ENCODE measurements at places on chromosomes 3 and 15.

DNA sequence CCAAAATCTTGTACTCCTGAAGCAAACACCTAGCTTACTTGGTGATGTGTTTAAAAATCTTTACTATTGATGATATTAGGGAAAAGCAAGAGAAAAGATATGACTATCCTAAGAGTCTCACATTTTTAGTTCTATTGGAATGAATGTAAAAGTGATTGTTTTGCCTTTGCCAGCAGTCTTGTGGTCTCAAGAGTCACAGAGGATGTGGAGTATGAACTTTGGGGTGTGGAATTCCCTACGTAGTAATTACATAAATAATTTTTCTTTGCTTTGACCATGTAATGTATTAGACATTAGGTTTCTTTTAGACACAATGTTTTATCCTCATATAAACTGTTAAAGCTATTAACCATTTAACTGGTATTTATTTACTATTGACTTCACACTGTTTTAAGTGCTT lies 387.6 kb downstream of the NAALADL2 start:
- peak; percentile 41 for DNase-seq

GRCh38 chr15:84981054-84981710 lies 474 bp upstream of the PDE8A start:
- peak; percentile 96 for DNase-seq

DNA sequence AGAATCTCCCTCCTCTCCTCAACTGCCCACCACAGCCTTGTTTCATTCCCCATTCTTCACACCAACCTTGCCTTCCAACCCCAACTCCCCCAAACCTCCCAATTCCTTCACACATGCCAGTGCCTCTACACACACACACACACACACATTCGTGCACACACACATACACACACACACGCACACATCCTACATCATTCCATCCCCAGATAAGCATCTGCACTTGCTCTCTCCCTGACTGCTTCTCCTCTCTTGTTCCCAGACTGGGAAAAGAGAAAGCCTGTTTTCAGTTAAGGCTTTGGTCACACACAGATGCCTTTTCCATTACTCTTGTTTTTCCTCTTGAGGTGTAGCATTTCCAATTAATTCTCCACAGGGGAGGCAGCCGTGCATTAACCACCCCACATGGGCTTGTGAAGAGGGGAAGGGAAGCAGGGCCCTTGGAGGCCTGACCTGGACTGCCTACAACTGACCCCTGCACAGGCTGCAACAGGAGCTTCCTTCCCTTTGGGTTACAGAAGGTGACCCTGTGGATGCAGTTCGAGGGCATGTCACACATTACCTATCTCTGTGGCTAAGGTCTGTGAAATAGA lies 32.0 kb upstream of the BOC start:
- no peak for DNase-seq

DNA sequence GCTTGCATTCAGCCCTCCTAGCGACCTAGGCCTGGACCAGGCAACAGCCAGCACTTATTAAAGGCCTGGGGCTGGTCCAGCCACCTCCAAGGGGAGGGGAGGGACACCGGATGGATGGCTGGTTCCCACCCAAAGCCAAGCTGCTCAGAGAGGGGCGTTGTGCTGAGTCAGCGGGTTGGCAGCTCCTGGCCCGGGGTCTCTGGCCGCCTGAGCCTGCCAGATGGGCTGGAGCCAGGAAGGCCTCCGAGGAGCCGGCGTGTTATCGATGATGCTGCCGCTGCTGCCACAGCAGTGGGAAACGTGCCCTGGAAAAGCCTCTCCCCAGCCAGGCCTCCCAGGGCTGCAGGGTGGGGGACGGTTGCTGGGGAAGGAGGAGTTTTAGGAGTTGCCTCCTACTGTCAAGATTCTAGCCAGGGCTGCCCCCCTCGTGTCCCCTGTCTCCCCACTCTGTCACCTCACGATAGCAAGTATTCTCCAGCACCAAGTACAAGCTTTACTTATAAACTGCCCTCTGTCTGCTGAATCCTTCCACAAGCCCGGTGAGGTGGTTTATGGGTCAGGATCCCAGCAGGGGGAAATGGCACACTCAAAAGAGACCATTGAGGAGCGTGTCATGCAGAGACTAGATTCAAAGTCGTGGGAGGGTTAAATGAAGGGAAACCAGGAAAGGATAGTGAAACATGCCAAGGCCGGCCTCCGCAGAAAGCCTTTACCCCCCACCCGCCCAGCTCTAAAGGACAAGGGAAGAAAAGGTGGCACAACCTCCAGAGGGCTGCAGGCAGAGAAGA lies 43.2 kb upstream of the TSEN2 start:
- peak; percentile 45 for DNase-seq

DNA sequence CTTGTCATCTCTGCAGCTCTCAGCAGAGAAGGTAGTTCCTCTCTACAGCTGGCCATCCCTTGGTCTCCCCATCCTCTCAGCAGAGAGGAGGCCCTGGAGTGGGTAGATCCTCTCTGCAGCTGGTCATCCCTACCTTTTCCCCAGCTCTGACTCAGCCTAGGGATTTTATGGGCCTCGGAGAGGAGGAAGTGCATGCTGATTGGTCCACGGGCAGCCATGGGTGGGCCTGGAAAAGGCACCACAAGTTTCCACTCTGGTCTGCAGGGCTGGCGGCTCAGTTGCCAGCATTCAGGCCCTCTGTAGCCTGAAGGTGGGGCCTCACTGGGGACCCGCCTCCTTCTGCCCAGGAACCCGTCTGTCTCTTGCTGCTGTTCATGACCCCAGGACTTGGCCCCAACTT lies 36.9 kb downstream of the NR1D2 start:
- no peak for DNase-seq

- no peak for DNase-seq
These were observed 69.4 kb downstream of the TFRC start for GRCh38 chr3:196012481-196012880.

GRCh38 chr15:85583923-85584390 lies 203.6 kb downstream of the AKAP13 start:
- peak; percentile 68 for DNase-seq

- no peak for DNase-seq
These were observed 247.7 kb upstream of the TLE3 start for GRCh38 chr15:70345251-70346019.

GRCh38 chr3:142625153-142625440 lies 28.9 kb downstream of the PLS1 start:
- no peak for DNase-seq

DNA sequence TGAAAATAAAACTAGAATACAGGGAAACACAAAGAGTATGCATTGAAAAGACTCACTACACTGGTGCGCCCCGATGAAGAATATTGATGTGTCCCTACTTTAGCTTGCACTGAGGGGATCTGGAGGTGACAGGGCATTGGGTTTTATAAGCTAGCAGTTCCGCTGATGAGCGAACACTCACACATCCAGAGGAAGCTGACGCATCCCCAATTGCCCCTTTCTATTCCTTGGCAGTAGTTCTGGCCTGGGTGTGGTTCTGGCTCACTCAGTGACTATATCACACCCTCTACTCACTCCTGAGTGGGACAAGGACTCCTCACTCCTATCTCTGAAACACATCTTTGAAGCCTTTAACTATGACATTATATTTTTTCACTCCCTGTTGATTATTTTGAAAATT lies 71.0 kb downstream of the B3GNT5 start:
- no peak for DNase-seq

GRCh38 chr3:37712918-37713817 lies 148.5 kb upstream of the CTDSPL start:
- peak; percentile 23 for DNase-seq

- no peak for DNase-seq
These were observed 51.7 kb downstream of the MYO5C start for GRCh38 chr15:52243697-52244555.

- DNase-seq = no peak
These were observed 13.0 kb upstream of the SEC62 start for GRCh38 chr3:169953462-169954141.

GRCh38 chr3:128547368-128547987 lies 54.5 kb upstream of the GATA2 start:
- peak; percentile 67 for DNase-seq

DNA sequence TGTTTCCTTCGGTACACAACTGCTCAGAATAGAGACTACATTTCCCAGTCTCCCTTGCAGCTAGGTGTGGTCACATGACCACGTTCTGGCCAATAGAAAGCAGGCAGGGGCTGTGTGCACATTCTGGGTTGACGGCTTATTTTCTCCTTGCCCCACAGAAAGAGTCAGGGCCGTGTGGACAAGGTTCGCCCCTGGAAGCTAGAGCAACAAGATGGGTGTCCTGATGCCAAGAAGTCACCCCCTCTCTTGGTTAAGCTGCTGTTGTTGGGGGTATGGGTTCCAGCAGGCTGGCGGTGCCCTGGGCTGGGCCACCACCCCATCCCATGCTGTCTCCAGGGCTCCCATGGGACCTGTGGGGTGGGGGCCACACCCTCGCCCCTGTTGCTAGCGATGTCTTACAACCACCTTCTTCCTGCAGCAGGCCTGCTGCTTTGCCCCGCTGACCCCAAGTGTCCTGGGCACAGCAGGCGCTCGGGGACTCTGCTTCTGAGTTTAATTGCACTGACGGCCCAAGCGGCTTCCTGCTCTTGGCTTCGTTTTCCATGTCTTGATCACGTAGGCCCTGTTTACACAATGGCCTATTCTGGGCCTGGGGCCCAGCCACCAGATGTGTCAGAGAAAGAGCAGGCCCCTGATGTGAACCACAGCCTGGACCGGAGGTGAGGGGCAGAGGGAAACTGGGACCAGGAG lies 24.9 kb downstream of the ABTB1 start:
- peak; percentile 90 for DNase-seq

GRCh38 chr3:187909866-187910265 lies 164.6 kb upstream of the BCL6 start:
- no peak for DNase-seq

DNA sequence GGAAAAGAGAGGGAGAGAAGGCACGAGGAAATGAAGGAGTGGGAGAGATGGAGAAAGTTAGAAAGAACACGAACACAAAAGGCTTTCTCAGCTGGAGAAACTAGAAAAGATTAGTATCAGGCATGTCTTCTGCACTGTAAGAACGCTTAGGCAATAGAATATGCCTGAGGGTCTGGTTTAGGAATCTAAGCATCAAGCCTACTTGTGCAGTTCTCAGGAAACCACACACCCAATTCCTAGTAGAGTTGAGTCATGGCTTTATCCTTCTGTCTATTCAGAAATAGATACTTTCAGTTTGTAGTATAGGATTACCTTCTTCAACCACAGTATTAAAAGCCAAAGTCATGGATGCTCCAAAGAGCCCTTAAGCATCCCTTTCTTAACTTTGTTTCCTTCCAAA lies 969.4 kb downstream of the NTRK3 start:
- peak; percentile 0 for DNase-seq

DNA sequence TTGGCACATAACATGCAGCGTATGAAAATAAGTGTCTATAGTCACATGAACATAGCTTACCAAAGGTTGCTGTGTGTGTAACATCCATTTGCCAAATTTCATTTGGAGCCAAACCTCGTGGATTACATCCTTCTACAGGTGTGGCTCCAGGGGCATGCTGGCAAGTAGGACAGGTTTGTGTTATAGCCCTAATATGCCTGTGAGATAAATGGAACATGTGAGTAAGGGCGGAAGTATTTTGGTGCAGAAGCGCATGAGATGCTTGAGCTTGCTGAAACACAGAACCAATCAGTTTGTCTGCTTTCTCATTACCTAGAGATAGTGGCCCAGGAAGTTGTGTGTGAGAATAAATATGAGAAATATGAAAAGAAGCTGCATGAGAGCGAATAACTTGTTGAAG lies 21.8 kb upstream of the XCR1 start:
- no peak for DNase-seq

- DNase-seq = no peak
These were observed 327.3 kb upstream of the GBE1 start for GRCh38 chr3:82088749-82089148.

DNA sequence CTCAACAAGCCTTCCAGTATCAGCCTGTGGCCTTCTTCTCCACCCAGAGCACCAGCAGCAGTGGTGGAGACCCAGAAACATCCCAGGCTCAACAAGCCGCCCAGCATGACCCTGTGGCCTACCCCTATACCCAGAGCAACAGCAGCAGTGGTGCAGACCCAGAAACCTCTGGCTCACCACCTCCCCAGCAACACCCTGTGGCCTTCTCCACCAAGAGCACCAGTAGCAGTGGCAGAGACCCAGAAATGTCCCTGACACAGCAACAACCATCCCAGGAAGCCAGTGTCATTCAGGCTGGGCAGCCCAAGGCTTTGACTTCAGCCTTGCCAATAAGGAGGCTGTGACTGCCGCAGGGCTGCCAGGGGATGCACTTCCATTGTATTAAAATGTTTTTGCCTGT lies 16.3 kb upstream of the EMC3 start:
- DNase-seq = no peak

GRCh38 chr3:128083980-128084674 lies 31.9 kb downstream of the SEC61A1 start:
- peak; percentile 76 for DNase-seq

DNA sequence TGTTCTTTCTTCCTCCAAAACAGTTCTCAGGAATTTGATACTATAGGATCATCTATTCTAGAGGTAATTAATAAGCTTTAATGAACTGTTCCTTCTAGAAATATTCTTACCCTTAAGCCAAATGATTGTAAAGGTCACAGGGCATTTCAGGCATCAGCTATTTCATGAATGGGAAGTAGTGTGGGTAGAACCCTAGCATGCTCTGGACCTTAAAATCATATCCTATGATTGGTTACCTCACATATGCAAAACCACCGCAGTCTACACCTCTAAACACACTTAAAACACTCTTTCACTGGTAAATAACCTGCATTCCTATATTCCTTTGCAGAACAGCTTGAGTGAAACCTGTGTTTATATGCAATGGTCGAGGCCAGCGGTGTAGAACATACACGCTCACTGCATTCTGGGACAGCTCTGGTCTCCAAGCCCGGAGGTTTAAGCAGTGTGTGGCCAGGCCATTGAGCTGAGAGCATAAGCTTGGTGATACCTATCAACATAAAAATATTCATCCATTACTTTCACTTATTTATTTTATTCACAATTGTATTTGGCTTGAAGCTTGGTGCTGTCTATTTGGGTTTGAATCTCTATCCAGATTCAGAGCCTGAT lies 87.7 kb upstream of the RASGRP1 start:
- no peak for DNase-seq

DNA sequence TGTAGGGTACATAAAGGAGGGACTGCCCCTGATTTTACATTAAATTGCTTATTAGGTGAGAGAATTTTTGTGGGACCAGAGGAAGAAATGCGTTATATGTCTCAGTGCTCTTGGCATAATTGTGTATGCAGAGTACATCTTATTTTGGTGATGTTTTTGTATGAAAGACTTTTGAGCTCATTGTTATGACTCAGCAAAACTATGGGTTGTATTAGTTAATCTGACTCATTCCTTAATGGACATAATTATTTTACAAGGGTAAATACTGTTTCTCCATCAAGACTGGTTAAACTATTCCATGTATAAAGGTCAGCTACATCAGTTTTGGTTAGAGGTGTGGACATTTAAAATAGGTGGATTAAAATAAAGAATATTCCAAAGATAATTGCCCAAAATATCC lies 156.8 kb downstream of the ALCAM start:
- peak; percentile 71 for DNase-seq

- no peak for DNase-seq
These were observed 618.3 kb upstream of the AGTR1 start for GRCh38 chr3:148079370-148079769.

- no peak for DNase-seq
These were observed 35.8 kb upstream of the ATOSA start for GRCh38 chr15:52714968-52715367.
